ENCODE measurements at places on chromosomes 11 and 22.
A peak's percentile ranks its signal among the peaks of the same experiment; 100 is the strongest.

DNA sequence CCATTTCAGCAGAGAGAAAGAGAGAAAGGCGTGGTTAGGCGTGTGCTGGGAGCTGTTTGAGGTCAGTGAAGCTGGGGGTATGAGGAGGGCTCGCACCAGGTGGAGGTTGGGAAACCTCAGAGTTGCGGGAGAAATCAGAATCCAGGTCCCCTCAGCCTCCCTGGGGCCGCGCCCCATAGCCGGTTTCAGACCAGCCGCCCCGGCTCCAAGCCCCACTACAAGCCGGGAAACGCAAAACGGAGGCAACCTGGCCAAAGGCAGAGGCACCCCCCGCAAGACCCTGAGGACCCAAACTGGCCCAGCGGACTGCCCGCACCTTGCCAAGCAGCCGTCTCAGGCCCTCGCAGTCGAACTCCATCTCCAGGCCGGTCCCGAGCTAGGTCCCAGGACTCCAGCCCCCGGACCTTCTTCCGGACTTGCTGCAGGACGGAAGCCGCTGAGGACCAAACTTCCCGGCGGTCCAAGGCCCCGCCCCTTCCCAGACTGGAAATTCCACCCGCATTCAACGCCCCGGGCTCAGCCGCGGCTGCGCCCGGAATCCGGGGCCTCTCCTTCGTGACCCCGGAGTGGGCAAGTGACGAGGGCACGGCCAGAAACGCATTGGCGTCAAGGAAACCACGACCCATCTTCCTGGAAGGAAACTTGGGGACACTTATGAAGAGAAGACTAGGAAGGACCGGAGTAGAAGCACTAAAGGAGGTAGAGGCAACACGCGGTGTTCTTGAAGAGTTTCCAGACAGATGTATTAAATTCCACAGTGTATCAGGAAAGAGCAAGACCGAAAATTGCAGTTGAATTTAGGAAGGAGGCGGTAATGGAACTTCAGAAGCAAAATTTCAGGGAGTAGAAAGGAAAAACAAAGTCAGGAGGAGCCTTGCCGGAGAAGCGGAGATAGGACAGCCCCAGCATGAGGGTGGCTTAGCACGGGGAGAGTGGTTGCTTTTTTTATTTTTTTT is at the start of gene UEVLD:
Gene UEVLD (minus strand): TSS at position 438 of the 956 bp plus-strand sequence. CDS start 80 bp downstream, at position 358.
- DNase-seq: peak; percentile 31

- DNase-seq: no peak
Observed at GRCh38 chr11:74847395-74847794, 98.7 kb downstream of the RNF169 start.

GRCh38 chr11:69317401-69318092 is 23.6 kb downstream of the MYEOV start:
- no peak for DNase-seq

GRCh38 chr11:57834852-57835251 is 73.2 kb downstream of the CTNND1 start:
- no peak for DNase-seq

DNA sequence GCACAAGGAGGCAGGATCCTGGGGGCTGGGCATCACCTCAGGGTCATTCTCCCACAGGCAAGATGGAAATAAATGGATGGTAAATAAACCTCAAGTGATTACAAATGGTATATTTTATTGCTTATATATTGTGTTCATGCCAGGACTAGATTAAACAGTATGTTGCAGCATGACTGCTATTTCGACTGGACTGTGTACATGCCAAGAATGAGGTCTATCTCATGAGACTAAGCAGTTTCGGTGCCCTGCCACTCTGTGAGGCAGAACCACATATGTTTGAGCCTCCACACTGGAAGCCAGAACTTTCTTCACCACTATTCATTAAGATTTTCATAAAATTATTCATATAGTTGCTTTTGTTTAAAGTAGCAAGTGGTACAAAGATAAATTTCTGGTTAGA is 140.2 kb downstream of the DDX10 start:
- no peak for DNase-seq

DNA sequence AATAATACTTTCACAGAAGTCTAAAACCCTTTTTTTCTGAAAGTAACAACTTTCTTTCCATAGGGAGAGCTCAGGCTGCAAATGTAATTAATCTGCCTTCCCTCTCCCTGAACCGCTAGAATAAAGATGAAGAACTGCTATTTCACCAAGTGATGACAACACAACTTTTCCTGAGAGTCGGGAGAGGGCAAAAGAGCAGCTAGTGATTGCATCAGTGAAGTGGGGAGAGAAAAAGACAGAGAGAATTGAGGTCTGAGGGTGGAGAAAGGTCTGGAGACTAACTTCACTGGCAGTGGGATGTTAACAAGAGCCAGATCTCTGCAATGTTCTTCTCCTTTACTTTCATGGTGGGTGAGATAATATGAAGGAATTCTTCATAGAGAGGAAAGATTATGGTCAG is 10.9 kb upstream of the MPEG1 start:
- no peak for DNase-seq

DNA sequence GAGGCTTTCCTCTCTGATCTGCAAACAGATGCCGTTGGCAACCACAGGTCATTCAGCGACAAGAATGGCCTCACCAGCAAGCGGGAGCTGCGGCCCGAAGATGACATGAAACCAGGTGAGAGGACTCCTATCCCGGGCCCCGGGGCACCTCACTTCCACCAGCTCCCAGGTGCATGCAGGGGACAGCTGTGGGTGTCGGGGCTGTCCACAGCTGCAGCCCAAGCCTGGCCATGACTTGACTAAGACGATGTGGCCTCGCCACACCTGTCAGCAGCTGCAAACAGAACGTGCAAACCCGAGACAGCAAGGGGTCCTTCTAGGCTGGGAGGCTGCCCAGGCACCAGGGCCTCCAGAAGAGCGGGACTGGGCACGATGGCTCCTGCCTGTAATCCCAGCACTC is 3.6 kb downstream of the GAL start:
- no peak for DNase-seq

DNA sequence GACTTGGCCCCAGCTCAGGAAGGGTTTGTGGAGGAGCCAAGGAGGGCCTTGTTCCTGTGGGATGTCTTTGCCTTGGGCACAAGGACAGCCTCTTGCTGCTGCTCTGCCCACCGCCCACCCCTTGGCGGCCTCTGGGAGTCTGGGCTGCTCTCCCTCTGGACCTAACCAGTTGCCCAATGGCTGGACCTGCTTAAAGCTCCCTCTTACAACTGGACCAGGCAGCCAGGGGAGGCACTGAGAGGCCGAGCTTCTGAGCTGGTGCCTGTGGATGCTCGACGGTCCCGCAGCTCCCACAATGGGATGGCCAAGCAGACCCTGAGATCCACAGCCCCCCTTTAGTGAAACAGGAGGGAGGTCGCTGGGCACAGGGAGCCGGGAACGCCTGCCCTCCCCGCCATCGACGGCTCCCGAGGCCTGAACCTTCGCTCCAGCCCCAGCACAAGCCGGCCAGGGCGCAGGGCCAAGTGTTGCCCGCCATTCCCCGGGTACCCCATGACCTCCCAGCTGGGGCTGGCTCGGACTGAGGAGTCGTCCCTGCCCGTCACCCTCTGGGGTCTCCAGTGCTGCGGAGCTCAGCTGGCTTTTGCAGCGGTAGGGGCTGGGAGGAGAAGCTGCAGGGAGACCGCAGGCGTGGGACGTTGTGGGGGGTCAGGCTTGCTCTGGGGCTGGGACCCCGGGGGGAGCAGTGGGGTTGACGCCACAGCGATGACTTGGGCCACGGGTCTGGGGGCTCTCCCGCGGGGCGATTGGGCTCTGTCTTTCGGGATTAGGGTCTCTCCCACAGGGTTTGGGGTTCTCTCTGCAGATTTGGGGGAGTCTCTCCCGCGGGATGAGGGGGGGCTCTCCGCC is 584 bp upstream of the GAL start:
- no peak for DNase-seq

GRCh38 chr11:74006743-74007304 is 2.1 kb downstream of the UCP3 start:
- DNase-seq: no peak

GRCh38 chr11:32884770-32885384 is 7.7 kb upstream of the QSER1 start:
- no peak for DNase-seq

DNA sequence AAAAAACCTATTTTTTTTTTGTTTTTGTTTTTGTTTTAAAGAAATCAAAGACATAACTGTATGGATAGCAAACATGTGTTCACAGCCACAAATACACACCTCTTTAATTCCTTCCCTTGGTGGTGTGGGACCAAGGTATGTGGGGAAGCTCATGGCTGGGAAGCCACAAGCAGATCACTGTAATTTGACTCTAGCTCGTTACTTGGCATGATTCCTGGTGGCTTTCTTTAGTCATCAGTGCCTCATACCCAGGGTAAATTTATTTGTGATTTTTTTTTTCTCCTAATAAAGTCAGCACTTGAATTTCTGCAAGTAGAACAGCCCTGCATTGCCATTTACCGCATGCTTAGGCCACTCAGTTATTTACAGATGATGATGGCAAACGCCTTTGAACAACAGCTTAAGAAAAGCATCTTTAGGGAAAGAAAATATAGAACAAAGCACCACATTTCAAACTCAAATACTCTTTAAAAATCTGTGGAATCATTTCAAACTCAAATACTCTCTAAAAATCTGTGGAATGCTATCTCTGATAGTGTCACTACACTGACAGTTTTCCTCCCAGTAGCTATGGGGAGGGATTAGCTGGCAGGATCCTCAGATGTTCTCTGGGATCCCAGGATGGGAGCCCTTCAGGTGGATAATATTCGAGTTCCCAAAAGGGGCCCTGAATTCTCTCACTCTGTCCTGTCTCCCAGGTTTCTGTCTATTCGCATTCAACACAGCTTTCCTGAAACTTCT is 687.2 kb downstream of the OPCML start:
- no peak for DNase-seq

DNA sequence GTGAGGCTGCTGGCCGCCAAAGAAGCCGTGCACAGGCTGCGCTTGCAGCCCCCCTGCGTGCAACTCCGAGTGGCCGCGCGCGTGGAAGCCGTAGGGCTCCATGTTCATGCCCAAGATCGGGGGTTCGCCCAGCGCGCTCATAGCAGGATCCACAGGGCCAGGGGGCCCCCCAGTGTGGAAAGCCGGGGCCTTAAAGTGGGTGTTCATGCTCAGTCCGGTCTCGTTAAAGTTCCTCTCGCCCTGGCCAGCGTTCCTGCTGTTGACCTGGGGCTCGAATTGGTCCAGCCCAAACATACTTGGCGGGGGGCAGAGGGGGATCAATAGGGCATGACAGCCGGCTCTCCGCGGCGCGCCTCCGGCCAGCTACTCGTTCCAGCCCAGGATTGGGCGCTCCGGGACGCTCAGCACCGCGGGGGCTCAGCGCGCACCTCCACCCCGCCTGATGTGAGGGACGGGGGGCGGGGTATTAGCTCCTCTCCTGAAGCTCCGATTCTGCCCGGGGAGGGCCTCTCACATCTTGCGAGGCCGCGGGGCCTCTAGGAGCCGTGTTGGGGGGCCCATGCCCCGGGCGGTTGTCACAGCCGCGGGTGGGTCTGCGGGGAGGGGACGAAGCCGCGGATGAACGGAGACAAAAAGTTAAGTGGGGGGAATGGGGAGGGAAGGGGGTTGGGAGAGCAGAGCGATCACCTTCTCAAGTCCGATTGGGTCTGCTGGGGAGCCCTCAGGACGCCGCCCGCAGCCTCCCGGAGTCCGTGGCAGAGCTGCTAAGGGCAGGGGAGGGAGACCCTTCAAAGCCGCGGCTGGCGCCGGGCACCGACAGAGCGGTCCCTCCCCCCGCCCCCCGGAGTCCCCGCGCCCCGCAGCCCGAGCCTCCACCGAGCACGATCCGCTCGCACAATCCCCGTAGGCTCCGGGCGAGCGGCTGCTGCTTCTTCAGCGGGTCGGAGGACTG is 1.0 kb downstream of the MN1 start:
- DNase-seq: no peak

- DNase-seq: no peak
Observed at GRCh38 chr11:131841028-131841427, 470.6 kb downstream of the NTM start.

DNA sequence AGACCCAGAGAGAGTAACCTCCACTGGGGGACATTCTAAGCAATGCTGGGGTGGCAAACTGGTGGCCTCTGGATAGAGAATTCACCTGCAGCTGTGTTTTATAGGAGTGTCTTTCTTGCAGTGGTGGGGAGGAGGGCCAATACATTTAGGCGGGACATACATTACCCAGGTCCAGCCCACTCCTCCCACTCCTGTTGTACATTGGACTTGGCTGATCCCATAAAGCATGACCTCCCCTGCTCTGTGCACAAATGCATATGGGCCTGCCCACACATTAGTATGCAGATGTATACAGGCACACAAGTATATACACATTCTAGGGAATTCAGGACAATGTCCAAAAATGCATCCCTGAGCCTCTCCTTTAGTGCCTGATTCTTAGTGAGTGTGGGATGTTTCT is 99.1 kb downstream of the RRAS2 start:
- DNase-seq: no peak

- no peak for DNase-seq
Observed at GRCh38 chr11:45173064-45173463, 26.6 kb downstream of the PRDM11 start.

- no peak for DNase-seq
Observed at GRCh38 chr11:35815556-35816315, 128.1 kb upstream of the LDLRAD3 start.

GRCh38 chr22:42887523-42888507 is 30.7 kb upstream of the ARFGAP3 start:
- no peak for DNase-seq

DNA sequence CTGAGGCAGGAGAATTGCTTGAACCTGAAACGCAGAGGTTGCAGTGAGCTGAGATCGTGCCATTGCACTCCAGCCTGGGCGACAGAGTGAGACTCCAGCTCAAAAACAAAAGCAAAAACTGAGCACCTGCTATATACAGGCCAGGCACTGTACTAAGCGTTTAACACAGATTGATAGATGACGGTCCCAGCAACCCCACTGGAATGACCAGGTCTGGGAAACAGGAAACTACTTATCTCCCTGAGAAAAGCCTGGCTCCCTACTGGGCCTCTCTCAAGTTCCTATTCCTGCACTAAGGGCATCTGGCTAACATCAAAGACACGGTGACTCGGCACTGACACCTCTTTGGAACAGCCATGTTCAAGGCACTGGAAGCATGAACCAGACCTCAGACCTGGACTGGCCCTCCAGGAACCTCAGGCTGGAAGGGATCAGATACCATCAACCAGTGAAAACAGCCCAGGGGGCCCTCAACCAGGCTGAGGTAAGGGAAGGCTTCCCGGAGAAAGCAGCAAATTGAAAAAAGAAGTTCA is 16.6 kb downstream of the ARAP1 start:
- no peak for DNase-seq

- DNase-seq: no peak
Observed at GRCh38 chr11:81487109-81487508, 1246.6 kb downstream of the FAM181B start.

GRCh38 chr11:27700351-27701301 is at the start of gene BDNF:
Gene BDNF (minus strand): TSS chr11:27700455. CDS start chr11:27658564, 41,891 bp downstream.
- DNase-seq: no peak

DNA sequence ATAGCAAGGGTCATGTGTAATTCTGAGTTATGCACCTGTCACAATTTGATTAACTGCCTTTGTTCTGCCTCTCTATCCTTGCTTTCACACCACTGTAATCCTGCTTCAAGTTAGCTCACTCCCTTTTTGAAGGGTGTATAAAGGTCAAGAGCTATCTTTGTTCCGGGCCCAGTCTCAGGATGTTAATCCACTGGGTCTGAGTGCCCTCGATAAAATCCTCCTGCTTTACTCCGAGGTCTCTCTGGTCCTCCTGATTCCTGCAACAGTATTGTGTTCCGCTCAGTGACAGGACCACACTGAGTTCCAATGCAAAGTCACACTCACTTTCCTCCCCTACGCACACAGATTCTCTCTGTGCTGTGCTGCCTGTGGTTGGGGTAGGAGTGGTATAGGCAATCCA is 186.5 kb downstream of the DYNC2H1 start:
- no peak for DNase-seq

All from T-helper 2 cell (primary cell).